ENCODE measurements at places on chromosomes 7 and 10.

DNA sequence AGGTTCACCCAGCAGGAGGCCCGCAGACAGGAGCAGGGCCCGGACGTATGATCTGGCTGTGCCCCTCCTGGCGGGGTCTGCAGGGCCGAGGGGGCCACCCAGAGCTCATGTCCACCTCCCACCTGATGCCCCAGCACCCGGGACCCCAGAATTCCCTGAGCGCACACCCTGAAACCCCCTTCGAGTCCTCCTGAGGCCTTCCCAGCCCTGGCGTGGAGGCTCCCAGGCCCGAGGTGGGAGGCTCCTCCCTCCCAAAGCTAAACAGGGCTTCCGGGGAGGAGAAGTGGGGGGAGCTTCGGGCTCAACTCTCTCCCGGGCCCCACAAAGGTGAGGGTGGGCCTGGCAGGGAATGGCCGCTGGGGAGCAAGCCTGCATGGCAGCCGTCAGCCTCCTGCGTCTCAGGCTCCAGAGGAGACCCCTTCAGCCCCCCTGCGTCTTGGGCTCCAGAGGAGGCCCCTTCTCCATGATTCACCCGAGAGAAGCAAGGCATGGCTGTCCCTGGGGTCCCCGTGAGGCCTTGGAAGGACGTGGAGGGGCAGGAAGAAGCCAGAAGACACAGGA lies 30.2 kb downstream of the MICALL2 start:
- no peak for DNase-seq

DNA sequence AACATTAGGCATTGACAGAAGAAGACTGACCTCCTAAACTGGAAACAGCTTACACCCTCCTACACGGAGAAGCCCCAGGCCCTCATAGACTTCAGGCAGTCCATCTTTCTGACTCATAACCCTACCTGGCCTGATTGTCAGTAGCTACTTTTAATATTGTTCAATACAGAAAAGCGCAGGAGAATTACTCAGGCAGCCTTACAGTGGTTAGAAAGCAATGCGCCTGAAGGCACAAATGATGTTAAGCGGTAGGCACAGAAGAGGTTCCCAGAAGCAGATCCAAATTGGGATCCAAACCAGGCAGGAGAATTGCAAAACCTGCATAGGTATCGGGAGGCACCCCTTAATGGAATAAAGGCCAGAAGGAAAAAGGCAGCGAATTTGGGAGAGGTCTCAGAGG lies 5.4 kb upstream of the CYREN start:
- DNase-seq, result no peak

DNA sequence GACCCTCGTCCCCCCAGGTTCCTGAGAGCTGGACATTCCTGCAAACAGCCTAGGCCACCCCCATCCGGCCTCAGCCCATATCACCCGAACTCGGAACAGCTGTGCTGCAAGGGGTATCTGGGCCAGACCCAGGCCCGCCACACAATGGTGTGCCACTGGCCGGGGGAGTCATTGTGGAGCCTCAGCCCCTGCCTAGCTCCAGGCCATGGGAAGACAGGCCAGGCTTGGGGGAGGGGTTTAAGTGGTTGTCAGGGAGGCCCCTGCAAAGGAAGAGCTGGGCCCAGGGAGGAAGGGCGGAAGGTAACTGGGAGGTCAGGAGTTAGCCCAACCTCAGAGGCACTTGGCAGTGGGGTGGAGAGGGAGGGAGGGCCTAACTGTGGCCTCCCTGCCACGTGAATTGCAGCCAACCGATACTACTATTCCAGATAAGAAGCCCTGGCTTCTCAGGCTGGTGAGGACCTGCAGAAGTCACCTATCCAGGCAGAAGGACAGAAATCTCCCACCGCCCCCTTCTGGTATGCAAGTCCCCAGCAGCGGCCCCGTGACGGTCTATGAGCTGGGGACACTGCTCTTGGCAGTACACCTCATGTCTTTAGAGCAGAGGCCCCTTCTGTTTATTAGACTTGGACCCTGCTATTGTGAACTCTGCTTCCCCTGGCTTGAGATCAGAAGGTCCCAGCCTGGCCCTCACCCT lies 26.8 kb downstream of the VSIR start:
- no peak for DNase-seq

DNA sequence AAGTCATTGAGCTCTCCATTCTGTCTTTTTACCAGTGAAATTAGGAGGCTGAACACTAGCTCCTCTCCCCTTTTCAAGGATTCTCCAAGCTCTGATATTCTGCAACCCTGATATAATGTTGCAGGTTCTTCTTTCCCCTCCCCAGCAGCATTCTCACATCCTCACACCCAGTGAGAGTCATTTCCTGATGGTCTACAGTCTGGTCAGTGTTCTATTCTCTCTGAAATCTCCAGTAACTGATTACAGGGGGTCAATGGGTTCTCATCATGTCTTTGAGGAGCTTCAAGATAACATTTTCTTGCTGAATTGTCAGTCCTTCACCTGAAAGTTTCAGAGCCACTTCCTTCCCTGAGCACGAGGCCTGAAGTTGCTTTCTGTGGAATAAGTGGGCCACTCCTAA lies 299.4 kb downstream of the PTEN start:
- DNase-seq, result no peak

DNA sequence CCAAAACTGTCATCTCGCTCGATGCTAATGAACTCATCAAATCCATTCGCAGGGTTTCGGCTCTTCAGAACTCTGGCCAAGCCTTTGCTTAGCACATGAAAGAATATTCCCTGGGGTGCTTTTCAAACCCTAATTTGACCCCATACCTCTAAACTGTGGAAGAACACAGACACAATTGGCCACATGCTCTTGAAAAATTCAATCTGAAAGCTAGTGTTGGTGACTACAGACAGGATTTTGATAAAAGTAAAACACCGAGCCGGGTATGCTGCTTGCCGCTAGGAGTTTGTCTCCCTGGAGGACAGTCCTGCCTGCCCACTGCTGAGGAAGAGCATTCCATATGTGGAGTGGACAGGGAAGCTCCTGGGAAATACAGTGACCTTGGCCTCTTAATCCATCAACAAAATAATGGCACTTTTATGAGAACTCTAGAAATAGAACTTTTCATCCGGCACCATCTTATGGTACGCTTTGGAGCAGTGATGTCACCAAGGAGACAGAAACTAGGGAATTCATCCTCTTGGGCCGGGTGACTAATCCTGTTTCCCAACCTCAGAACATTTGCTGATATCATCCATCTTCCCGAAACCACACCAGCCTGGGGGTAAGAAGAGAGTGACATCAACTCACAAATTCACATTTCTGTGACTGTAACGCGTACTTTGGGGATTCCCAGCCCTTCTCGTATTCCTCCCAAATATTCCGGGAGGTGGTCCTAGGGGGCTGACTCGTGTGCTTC lies 34.2 kb downstream of the MTURN start:
- DNase-seq, result peak; percentile 93

Data from AG08395 (cell line).